ENCODE measurements at places on chromosomes 3 and 15.

- no peak for DNase-seq
Observed at GRCh38 chr3:72887343-72887704, 522 bp upstream of the GXYLT2 start.

- no peak for DNase-seq
Observed at GRCh38 chr3:187498211-187498724, 130.1 kb downstream of the RTP4 start.

DNA sequence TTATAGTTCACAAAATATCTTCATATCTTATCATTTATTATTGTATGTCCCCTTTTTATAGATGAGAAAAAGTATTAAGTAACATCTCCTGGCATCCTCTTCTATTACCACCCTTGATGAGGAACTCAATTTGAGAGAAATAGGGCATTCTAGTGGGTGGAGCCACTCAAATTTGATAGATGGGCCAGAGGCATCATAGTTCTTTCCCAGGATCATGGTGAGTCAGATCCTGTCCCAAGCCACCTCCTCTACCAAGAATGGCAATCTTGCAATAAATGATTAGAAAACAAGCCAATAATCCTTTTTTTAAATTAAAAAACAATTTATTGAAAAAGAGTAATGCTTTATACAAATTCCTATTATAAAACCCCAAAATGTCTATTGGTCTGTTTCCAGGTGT, 16.8 kb downstream of the CLDN1 start:
- DNase-seq = no peak

- DNase-seq = peak; percentile 45
Observed at GRCh38 chr3:72034986-72035385, 250.0 kb upstream of the PROK2 start.

DNA sequence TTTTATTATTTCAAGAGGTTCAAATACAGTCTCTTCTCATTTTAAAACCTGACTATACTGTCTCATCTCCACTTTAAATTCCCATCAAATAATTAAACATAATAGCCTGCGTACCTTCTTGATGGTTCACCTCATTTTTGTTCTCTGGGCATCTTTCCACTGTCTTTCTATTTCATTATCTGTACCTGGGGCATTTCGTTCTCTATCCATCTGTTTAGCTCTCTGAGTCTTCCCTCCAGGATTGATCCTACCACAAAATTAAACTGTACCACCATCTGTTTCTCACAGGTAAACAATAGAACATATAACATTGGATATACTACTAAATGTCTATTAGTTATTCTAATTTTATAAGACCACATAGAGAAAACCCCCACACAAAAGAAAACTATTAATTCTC, 1331.4 kb downstream of the NSUN3 start:
- DNase-seq = no peak

GRCh38 chr3:186909078-186909853, 21.1 kb upstream of the ST6GAL1 start:
- peak; percentile 88 for DNase-seq

DNA sequence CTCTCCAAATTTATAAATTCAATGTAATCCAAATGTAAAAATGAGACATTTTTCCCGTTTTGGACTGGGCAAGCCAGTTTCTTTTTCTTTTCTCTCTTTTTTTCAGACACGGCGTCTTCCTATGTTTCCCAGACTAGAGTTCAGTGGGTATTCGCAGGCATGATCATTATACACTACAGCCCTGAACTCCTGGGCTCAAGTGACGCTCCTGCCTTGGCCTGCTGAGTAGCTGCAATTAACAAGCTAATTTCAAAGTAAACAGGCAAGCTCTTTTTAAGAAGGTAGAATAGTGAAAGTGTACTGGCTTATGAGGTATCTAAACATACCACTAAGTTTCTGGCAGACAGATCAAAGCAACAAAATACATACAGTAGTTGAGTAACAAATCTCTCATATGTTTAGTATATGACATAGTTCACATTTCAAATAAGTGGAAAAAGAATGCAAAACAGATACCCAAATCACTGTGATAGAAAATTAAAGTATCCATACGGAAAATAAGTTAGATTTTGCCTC, 13.5 kb downstream of the HIGD1A start:
- DNase-seq = no peak

DNA sequence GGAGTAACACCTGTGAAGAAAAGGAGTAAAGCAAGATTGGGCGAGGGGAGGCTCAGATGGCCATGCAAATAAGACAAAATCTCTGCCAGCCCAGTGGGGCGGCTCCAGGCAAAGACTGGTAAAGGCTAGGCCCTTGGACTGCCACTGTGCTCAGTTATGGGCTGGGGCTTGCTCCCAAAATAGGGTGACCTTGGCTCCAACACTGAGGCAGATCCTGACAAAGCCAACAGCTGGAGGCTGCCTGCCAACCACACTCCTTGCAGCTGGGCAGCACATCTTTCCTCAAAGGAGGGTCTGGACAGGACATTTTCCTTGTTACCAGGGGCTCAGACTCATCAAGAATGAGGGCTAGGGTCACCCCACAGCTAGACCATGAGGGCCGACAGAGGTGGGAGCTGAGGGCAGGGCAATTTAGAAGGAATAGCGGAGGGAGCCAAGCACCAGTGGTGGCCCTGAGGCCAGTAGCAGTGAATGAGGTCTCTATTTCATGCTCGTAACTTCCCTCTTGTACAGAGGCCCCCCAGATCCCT, 86.1 kb downstream of the CHRD start:
- DNase-seq = no peak

DNA sequence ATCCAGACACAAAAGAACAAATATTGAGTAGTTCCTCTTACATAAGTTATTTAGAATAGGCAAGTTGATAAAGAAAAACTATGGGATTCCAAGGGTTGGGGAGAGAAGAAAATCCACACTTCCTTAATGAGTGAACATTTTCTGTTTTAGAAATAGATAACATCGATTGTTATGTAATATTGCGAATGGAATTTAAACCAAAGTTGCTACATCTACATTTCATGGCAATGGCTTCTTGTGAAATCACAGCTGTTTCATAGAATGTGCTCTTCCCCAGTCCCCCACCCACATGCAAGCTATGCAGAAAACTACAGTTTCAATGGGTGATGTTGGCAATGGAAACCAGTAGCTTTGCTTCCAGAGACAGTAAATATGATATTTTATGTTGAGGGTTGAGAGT, 1639.5 kb downstream of the SI start:
- DNase-seq = no peak

All from hematopoietic multipotent progenitor cell treated with erythropoietin and hydrocortisone succinate and interleukin-3 and kit ligand, for 6 days (in vitro differentiated cells).